ENCODE measurements at places on chromosomes 12 and 14.

DNA sequence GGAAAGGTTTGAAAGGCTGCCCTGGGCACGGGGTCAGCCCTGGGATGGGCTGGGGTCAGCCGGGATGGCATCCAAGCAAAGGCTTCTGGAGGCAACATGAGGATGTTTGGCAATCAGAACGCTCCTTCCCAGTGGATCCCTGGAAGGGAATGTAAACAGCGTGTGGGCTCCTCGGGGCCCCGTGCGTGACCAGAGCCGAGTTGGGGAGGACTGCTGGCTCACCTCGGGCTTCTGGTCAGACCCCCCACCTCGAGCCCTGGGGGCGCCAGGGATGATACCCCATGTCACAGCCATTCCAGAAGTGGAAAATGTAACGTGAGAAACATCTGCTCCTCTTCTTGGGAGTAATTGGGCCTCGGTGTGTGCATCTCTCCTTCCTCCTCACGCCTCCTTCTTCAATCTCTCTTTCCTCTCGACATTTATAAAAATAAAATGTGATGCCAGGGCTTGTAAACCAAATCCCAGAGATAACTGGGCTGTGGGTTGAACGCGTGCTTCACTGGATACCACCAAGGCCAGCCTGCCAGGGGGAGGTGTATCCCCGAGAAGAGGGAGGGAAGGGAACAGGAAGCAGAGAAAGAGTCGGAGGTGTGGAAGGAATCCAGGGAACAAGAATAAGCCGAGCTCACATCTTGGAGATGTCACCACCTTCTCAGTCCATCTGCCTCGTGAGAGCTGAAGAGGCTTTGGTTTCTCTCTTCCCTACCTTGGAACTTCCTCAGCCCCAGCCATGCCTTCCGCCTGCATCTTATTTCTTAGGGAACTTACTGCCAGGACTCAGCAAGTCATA is 144.8 kb downstream of the NUAK1 start:
- DNase-seq: no peak

- peak; percentile 63 for DNase-seq
These were observed 146.1 kb upstream of the NCOR2 start for GRCh38 chr12:124713436-124714082.

GRCh38 chr14:54251356-54251755 is 145.5 kb upstream of the CDKN3 start:
- no peak for DNase-seq

DNA sequence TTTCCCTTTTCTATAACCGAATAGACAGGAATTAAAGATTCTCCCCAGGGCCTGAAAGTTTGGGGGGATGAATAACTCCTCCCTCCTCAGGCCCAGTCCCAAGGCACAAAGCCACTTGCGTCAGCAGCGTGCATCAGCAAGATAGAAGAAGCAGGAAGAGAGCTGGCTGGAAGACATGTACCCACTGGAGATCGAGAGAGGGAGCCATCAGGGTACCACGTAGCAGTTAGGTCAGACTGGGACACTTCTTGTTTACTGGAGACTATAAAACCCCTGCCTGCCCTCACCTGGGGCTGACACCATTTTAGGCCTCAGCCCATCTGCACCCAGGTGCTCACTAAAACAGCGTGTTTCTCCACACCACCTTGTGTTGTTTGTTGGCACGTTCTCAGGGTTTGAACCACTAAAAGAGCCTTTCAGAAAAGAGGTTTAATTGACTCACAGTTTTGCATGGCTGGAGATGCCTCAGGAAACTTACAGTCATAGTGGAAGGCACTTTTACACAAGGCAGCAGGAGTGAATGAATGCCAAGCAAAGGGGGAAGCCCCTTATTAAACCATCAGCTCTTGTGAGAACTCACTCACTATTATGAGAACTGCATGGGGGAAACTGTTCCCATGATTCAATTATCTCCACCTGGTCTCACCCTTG is 93.2 kb downstream of the TMTC3 start:
- DNase-seq: no peak

- no peak for DNase-seq
These were observed 10.9 kb upstream of the ITGB7 start for GRCh38 chr12:53217931-53218307.

DNA sequence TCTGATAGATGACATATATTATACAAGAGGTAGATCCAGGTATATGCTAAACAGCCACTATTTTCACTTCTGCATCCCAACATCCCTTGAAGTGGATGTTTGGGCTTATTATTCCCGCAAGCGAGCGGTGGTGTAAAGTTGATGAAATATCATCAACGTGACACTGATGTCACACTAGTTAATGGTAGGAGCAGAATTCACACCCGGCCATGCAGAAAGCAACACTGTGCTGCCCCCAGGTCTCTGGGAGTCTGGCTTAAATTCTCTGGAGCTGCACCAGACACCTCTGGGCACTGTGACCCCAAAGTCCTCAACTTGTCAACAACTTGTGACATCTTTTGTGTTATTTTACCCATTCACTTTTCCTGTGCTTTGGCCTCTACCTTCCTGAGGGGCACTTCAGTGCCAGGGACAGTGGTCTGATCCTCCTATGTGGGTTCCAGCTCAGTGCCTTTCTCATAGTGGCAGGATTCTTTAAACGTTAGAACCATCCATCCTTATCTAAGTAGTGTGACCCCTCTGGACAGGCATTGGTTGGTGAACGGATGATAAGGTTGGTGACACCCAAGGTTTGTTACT is 952 bp downstream of the DRAM1 start:
- DNase-seq: no peak

- no peak for DNase-seq
These were observed 86.4 kb downstream of the BCL11B start for GRCh38 chr14:99185436-99186068.

GRCh38 chr12:125053821-125054220 is 11.4 kb upstream of the AACS start:
- no peak for DNase-seq

DNA sequence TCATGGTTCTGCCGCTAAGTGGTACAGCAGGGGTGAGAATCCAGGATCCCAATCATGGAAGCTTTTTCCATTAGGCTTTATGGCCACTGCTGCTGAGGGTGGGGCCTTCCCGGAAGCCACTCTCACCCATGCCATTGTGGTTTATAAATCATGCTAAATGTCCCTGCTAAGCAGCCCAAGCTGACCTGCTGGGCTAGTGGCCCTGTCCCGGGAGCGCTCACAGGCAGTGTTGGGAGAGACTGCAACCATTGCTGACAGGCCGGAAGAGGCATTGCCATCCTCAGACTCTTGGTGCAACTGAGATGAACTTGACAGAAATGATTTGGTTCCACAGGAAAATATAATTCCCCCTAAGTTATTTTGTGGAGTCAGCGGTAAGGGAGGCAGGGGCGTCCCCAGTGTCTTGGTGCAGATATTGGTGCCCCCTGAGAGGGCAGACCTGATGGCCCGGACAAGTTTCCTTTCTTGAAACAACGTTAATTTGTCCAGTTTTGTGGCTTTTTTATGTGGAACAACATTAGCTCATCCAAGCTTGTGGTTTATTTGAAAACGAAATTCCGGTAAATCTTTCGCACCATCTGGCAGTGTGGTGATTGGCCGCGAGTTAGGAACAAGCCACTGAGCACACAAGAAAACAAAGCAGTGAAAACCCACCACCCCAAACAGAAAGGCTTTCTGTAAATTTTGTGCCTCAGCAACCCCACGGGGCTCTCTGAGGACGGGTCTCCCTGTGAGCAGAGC is 82.3 kb downstream of the SSPN start:
- DNase-seq: no peak

DNA sequence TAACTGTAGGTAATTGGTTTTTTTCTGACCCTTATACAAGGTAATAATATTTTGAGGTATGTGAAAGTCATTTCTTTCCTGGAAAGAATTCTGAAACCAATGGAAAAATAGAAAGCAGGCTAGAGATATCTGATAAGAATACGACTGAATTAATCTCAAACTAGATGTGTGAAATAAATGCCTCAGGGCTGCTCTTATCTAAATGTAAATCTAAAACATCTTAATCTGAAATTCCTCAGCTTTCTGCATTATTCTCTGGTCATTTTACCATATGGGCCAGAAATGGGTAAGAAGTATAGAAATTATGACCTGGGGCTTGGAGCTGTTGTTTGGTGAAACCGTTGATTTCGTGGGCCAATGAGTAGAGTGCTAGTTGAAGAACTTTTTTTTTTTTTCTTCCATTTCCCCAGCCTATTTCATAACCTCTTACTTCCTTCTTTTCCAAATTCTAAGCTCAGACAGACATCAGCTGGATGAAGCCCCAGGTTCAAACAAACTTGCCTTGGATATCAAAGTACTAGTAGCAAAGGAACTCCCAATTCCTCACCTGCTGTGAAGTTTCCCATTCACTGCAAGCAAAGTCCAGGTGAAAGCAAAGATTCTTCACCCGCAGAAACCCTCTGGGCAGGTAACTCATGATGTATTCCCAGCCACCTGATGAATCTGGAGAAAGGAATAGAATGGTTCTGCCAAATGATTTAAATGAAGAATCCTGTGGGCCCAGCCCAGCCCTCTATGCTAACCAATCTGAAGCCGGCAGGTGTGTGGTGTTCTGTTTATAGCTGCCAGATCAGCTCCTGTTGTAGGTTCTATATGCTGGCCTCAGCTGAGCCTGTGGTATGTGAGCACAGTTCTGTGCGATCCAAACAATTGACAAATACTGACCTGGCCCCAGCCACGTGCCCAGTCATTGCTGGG is 9.7 kb upstream of the FOS start:
- DNase-seq: no peak

GRCh38 chr12:116384691-116385485 is 107.4 kb upstream of the MED13L start:
- DNase-seq: no peak

DNA sequence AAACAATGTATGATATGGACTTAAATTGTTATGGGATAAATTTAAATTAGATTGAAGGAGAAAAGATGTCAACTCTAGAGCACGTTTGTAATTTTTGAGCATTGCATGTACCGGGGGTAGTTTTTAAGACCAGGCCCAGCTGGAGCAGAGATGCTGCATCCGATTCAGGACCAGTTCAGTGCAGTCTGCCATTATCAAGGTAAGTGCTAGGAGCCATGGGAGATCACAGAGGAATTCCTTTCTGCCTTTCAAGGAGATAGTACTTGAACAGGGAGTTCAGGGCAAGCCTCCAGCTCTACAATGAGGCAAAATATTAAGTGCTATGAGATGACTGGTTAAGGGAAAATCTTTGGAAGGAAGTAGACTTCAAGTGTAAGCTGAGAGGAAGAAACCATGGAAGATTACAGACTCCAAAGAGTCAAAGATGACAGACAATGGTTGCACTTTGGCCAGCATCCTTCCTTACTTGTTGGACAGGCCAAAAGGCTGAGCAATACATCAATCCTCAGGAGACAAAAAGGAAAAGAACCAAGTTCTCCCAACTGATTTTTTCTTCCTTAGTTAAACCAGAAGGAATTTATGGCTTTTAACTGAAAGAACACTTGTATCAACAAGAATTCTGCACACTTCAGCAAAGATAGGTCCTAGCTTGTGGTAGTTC is 113.2 kb upstream of the HIF1A start:
- no peak for DNase-seq
